Mammary epithelial cell (primary cell): ENCODE measurements at places on chromosomes 6 and 20.

GRCh38 chr20:1107176-1107575, 11.2 kb upstream of the PSMF1 start:
- DNase-seq = no peak

DNA sequence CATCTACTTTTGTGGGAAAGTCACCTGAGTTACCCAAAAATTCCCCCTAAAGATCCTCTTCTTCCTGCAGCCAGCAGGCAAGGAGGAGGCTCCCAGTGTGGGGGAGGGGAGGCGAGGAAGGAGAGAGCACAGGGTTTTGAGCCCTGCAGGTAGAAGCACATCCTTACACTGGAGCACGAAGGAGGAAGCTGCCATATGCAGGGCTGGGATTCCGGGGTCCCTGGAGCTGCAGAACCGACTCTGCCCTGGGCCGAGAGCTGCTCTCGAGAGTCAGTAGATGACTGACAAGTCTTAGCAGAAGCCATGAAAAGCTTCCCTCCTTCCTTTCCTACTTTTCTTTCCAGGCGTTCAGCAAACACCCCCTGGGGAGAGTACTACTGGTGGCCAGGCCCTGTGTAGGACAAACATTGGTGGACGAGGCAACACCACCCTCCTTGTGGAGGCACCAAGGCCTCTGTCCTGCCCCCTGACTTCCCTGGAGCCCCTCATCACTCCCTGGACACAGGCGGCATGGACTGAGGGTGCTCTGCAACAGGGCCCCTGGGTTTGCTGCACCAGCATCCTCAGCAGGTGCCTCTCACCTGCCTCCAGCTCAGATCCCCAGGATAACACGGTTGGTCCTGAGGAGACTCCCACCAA, 211.7 kb upstream of the CST7 start:
- DNase-seq = no peak

DNA sequence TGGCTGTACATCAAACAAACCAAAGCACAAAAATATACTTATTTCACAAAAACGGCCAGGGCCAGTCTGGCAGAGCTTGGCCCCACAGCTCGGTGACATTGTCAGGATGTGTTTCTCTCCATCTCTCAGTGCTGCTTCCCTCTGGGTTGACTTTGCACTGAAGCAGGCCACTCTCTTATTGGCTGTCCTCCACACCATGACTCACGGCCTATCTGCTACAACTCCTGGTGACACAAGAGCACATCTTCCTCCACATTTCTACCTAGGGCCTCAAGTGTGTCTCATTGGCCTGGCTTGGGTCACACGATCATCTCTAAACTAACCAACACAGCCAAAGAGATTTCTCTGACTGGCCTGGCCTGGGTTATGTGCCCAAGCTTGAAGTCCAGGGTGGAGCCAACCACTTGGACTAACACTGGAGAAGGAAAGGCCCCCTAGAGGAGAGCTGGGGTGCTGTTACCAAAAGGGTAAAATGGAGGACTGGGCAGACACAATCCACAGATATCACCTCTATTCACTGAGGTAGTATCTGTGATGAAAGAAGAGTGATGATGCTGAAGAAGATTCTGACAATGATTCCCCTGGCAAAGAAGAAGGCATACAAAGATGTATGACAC, 159.8 kb upstream of the TSHZ2 start:
- no peak for DNase-seq

GRCh38 chr6:16743664-16744210, 17.5 kb downstream of the ATXN1 start:
- no peak for DNase-seq

- no peak for DNase-seq
These were observed 35.2 kb upstream of the NOP56 start for GRCh38 chr20:2617099-2617714.

- no peak for DNase-seq
These were observed 388.4 kb upstream of the JARID2 start for GRCh38 chr6:14857501-14857900.

- DNase-seq = no peak
These were observed 265.8 kb upstream of the TCF21 start for GRCh38 chr6:133623065-133623464.
